ENCODE measurements at places on chromosomes 7 and 10.
A peak's percentile ranks its signal among the peaks of the same experiment; 100 is the strongest.

GRCh38 chr10:14385596-14386593 is 55.2 kb upstream of the FRMD4A start:
- peak; percentile 71 for DNase-seq

DNA sequence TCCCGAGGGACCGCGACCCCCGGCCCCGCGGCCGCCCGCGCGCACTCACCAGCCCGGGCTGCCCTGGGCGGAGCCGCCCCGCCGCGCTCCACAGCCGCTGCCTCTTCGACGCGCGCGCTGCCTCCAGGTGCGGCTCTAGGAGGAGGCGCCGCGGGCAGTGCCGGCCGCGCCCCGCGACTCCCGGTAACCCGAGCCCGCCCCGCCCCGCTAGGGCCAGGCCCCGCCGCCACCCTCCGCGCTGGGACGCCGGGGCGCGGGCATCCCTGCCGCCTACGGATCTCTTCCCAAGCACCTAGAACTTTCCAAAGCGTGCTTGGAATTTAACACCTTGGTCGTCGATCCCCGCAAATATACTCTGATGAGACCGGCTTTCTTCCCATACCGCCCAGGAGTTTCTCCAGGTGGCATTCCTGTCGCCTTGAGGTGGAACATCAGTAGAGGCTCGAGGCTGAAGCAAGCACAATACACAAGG is at the start of gene SLC26A5:
Gene SLC26A5, minus strand, starts transcription at position 159 of the 472 bp plus-strand sequence. CDS start 24,693 bp downstream, outside the sequence.
- no peak for DNase-seq

DNA sequence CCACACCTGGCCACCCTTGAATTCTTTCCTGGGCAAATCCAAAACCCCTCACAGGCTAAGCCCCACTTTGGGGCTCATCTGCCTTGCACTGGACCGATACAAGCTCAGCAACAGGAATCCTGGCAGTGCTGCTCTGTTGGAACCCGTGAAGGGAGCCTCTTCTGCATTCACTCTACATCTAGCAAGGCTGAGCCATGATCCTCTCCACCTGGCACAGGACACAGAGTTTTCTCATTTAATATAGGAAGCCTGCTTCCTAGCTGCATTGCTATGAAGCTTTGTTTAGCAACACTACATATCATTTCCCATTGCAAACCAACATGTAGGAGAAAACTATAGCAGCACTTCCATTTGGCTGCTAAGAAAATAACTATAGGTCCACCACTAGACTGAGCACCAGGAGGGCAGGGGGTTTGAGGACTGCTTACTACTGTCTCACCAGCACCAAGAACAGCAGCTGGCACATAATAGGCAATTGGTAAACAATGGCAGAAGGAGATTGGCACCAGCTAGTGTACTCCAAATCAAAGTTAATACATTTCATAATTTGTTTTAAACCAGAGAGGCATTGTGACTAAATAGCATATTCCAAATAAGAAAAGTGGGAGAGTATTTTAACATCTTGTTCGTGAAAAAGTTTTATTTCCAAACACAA is 56.1 kb downstream of the CPVL start:
- no peak for DNase-seq

- DNase-seq = no peak
These were observed 38.1 kb upstream of the PRSS1 start for GRCh38 chr7:142711196-142711595.

GRCh38 chr7:157955348-157955999 is 618.7 kb downstream of the DNAJB6 start:
- DNase-seq = no peak

DNA sequence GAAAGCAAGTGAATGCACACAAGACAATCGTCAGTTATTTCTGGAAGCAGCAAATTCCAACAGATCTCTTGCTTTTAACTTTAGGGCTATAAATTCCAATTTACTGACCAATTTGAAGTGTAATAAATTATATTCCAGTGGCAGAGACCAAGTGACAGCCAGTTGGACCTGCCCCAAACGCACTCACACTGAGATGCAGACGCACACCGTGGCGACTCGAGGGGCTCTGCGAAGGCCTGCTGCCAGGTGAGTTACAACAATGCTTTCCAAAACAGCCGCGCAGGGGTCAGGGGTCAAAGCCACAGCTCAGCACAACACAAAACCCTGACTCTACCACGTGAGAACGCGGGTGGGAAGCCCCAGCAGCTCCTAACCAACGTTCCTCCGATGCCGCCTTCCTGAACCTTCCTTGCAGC is 97.4 kb downstream of the ZRANB1 start:
- DNase-seq = no peak

- DNase-seq = no peak
These were observed 4.1 kb upstream of the NT5C2 start for GRCh38 chr10:103197174-103197573.

DNA sequence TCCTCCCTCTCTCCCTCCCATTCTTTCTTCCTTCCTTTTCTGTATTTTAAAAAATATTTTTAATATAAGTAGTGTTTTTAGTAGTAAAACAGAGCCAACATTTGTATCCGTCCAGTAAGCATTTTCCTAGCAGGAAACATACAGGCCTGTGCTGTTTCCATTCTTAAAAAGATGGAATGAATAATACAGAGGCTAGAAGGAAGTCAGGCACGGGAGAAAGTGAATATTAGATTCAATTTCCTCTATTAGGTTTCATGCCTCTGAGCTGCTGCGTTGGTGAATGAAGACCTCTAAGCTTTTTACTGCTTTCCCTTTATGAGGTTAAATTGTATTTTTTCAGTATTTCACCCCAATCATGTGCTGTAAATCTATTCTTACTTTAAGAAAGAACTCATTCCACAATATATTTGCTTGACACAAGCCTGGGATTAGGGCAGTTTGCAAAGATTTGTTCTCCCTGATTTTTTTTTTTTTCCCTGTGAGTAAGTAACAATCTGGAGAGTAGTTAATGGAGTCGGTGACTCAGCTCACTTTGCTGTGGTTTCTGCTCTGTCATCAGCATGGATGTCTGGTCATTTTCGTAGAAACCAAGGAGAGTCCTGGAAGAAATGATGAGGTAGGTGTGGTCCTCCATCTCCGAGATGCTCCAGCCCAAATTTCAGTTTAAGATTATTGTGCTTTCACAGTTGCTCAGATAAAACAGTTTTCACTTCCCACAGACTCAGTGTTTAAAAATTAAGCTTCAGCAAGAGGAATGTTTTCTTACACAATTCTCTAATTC is 76.1 kb upstream of the PITRM1 start:
- DNase-seq = peak; percentile 78

GRCh38 chr7:155837126-155837479 is 24.8 kb upstream of the SHH start:
- DNase-seq = no peak

DNA sequence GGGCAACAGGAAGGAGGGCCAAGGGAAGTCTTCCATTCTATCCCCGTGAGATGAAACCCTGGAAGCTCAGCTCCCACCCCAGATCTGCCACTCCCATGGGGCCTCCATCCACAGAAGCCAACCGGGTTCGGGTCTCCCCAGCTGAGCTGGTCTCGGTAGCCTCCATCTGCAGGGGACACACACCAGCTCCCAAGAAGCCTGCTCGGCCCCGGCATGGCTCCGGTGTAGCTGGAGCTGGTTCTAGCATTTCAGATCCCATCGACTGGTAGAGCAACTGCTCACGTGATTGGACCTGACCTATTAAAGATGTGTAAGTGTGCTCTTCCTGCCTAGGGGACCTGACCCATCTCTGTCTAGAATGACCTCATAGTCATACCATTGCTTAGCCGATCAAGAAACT is 138.0 kb downstream of the PRKAG2 start:
- DNase-seq = no peak

DNA sequence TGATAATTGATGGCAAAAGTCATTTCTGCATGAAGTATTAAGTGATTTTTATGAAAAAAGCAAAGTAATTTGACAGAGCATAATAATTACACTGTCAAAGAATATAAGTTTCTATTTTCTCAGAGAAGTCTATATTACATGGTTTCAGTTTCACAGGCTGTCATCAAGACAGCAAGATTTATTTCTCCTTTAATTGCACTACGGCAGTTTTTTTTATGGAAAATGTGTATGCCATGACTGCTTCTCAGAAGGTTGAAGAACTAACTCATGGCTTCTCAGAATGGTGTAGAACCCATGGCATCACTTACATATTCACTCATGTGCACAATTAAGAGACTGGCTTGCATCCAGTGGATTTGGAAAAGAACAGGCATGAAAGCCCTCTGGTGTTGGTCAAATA is 870.3 kb upstream of the SORCS1 start:
- no peak for DNase-seq

DNA sequence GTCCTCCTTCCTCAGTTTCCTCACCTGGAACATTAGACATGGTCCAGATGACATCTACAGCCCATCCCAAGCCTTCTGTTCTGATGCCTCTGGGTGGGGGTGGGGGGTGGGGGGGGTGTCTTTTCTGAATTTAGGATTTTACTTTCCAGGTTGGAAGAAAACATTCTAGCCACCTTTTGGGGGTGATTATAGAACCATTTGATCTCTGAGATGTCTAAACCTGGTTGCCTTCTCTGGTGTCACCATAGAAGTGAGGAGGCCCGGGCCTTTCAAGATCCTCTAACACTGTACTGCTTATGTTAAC is 411.0 kb upstream of the ZMIZ1 start:
- DNase-seq = no peak

DNA sequence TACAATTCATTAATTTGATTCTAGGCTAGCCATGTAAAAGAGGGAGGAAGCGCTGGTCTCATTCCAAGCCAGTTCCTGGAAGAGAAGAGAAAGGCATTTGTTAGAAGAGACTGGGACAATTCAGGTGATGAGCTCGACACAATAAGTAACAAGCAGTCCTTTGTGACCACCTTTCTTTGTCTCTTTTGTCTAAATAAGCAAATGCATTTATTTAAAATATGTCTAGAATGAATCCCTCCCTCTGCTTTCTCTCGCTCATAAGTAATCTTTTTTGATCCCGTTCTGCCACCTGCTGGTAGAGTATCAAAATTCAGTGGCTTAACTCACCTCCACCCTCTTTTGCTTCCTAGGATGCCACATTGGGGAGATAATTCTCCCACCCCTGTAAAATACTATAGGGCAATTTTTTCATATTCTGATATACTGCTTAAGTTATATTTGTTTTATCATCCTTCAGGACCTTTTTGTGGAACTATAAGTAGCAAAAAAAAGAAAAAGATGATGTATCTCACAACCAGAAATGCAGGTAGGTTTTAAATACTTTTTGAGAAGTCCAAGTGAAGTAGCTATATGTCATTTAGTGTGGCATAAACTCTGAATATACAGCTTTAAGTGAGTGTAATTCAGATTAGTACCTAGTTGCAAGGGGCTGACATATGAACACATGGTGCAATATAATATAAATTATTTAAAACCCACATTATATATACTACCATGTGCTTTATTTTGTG is 91.5 kb downstream of the GSDME start:
- no peak for DNase-seq

DNA sequence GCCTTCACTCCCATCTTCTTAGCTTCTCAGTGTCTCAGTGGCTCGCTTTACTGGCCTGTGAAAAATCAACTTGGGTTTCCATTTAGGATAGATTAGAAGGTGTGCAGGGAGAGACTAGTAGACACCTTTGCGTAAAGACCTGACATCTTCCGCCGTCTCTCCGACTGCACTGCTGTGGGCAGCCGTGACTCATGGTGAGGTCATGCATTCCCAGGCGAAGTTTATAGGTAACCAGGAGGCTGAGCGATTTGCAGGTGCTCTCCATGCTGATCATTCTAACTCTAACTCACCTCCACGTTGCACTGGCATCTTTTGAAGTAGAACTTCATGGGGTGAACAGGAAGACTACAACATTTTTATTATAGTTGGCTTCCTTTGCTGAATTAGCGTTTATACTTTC is 68.0 kb upstream of the ZNF438 start:
- DNase-seq = no peak

DNA sequence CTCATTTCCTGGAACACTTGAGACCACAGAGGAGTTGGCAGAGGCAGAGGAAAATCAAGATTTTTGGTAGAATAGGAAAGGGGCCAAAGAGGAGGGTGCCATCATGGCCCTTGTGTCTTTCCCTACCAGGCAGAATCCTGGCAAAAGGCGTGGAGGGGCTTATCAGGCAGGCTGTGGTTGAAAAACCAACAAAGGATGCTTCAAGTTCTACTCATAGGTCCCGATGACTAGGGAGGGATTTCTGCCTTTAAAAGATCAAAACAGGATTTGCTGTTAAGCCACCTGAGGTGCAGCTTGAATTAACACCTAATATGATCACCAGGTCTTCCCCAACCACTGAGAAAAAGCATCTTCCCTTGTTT is 45.7 kb downstream of the BPGM start:
- DNase-seq = no peak

GRCh38 chr7:44573464-44574286 is at the start of gene DDX56:
Gene DDX56, minus strand, starts transcription at chr7:44573908. Its CDS starts 13 bp downstream, at chr7:44573895.
- peak; percentile 62 for DNase-seq

- no peak for DNase-seq
These were observed 610.3 kb downstream of the PTPRN2 start for GRCh38 chr7:157977306-157977705.

- DNase-seq = no peak
These were observed 66.9 kb downstream of the NXPH1 start for GRCh38 chr7:8500286-8500685.

- DNase-seq = no peak
These were observed 1.3 kb downstream of the AFAP1L2 start for GRCh38 chr10:114402871-114403540.

- DNase-seq = no peak
These were observed 102.4 kb downstream of the PTPN20 start for GRCh38 chr10:47013507-47014154.

GRCh38 chr10:73586583-73586984 is 4.6 kb downstream of the USP54 start:
- peak; percentile 67 for DNase-seq

GRCh38 chr10:102310361-102311024 is 65.2 kb downstream of the GBF1 start:
- DNase-seq = peak; percentile 47

- DNase-seq = no peak
These were observed 61.2 kb downstream of the OAT start for GRCh38 chr10:124357561-124357885.
